Effector CD4-positive, alpha-beta T cell (primary cell): ENCODE measurements at places on chromosomes 3 and 15.

DNA sequence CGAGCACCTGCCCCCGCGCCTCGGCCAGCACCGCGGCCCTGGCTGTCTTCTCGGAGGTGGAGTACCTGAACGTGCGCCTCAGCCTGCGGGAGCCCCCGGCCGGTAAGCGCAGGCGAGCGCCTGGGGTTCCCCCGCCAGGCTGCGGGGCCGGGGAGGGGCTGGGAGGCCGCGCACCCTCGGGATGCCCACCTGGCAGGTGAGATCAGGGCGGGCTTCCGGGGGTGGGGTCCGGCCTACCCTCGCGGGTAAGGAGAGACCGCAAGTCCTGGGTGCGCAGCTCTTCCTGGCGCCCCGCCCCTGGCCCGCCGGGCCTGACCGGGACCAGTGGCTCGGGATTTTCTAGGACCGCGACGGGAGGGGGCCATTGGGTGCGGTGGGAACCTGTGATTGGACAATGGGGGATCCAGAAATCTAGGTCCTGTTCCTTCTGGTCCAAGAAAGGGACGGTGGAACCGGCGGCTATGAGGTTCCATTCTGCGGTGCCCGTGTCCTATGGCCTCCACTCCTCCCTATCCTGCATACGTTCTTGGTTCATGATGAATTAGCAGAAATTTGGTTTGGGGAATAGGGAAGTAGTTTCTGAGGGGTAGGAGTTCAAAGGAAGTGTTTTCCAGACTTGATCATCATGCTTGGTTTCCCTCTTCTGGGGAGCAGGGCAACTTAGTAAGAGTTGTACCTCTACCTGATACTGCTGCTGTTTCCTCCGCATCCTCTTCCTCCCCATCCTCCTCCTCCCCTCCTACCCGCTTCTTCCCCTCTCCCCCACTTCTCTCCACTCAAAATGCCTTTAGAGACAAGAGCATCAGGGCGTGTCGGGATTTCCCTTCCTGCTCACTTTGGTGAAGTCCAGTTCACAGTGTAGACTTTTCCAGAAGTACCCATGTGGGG is 808 bp downstream of the ARRDC4 start:
- no peak for DNase-seq

- no peak for DNase-seq
These were observed 242.3 kb upstream of the ICE2 start for GRCh38 chr15:60721257-60721626.

- DNase-seq: no peak
These were observed 35.2 kb downstream of the USP13 start for GRCh38 chr3:179687967-179688535.

DNA sequence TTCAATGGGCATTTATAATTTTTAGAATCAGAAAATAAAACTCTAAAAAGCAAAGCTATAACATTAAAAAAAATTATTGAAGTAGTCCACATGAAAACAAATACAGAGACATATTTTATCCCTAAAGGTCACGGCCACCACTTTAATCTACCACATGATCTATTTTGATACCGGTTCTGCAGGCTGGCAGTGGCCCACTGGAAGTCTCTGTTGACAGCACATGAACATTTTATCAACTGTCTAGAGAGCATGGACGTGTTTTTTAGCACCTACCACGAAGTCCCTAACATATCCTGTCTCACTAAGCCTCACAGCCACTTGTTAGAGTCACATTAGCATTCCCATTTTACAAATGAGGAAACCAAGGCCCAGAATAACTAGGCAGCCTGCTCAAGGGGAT is 1.8 kb upstream of the CPA3 start:
- no peak for DNase-seq

DNA sequence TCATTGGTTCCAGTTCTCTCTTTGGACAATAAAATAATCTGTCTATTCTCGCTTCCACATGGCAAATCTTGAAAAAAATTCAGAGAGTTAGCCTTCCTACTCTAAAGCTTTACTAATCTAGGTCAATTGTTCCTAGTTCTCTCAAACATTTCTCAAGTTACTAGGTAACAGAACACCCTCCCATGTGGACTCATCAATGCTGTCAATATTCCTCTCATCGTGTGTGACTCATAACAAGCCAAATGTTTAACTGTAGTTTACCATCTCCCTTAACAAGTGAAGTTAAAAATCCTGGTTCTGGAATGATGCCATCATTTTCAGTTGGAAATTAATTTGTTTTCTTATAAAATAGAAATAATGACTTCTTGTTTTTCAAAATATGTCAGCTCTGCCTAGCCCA is 438.6 kb downstream of the ROBO1 start:
- DNase-seq: no peak
